Kidney epithelial cell (primary cell): ENCODE measurements at places on chromosomes 1 and 21.
A peak's percentile ranks its signal among the peaks of the same experiment; 100 is the strongest.

- no peak for DNase-seq
Measured at GRCh38 chr1:11982010-11982392, 1.8 kb downstream of the MFN2 start.

- DNase-seq = peak; percentile 14
Measured at GRCh38 chr1:38783640-38784229, 75.8 kb downstream of the RRAGC start.

- no peak for DNase-seq
Measured at GRCh38 chr21:35810431-35810970, 249.8 kb downstream of the SETD4 start.

DNA sequence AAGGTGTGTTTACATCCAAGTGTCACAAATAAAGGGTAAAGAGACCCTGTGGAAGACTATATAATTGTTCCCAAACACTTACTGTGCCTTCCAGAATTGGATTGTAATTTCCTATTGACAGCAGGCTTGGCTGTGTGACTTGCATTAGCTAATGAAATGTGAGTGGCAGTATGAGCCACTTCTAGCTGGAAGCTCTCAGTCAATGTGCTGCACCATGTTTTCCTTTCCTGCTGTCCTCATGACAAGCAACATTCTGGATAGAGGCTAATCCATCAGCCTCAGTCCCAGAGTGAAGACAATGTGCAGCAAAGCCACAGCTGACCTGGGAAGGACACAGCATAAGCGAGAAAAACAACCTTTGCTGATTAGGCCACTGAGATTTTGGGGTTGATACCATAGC, 5.9 kb upstream of the FOXJ3 start:
- no peak for DNase-seq

- peak; percentile 28 for DNase-seq
Measured at GRCh38 chr1:240732390-240732789, 120.4 kb upstream of the GREM2 start.

DNA sequence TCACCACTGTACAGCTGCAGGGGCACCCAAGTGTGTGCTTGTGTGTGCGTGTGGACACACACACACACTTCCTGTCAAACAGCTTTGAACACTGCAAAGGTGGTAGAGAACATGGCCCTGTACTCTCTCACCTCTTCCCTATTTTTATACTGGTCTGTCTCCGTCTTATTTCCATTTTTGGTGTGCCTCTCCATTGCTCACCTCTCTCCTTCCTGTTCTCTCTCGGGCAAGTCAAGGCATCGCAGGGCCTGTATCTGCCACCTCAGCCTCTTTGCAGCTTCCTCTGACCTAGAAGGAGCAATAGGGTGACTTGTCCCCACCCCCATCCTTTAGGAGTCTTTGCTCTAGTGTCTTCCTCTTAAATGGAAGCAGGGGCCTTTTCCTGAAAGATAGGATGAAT, 2.2 kb downstream of the SMCP start:
- DNase-seq = no peak

- DNase-seq = no peak
Measured at GRCh38 chr1:32749771-32750170, 47.2 kb upstream of the SYNC start.

DNA sequence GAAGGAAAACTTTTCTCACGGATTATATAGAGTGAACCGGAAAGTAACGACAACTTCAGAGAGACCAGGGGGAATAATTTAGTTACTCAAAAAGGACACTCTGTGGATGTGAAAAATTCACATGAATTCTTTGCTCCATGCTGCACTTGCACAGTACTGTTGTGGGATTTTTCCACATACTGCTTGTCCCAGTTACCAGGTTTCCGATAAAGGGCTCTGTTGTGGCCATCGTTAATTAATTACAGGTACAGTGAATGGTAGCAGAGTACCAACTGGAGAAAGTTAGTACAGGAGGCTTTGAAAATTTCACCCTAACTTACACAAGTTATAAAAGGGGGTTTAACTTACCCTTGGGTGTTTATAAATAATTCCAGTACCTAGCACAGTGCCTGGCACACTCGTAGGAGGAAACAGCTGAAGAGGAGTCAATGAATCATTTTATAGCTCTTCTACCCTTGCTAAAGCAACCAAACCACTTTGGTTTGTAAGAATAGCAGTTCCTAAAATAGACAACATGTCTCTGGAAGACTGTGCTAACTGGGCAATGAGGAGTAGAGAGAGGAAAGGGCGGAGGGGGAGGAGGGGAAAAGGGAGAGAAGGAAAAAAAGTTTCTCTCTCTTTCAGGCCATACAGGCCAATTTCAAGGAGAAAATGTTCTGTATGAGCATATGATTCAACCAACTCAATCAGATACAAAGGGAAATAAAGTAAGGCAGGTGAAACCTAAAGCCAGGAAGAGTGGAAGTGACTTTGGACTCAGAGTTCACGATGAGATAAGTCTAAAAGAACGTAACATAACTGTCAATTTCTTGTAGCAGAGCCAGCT, 98.3 kb upstream of the MAGI3 start:
- DNase-seq = no peak

- DNase-seq = no peak
Measured at GRCh38 chr1:200479816-200480215, 70.0 kb upstream of the ZNF281 start.

DNA sequence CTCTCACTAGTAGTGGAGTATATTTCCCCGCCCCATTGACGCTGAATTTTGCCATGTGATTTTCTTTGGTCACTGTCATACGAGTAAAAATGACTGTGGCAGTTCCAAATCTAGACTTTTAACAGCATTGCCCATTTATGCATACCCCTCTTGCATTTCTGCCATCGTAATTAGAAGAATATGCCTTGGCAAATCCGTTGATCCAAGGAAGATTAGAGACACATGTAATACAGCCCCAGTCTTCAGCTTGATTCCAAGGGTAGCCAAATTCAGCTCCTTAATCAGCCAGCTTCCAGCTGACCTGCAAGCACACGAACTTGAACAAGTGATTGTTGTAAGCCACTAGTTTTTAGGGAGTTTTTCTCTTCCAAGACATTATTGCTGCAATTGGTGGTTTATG, 290.3 kb upstream of the ADAMTS5 start:
- no peak for DNase-seq

- no peak for DNase-seq
Measured at GRCh38 chr1:67630438-67631045, 54.5 kb upstream of the GADD45A start.

DNA sequence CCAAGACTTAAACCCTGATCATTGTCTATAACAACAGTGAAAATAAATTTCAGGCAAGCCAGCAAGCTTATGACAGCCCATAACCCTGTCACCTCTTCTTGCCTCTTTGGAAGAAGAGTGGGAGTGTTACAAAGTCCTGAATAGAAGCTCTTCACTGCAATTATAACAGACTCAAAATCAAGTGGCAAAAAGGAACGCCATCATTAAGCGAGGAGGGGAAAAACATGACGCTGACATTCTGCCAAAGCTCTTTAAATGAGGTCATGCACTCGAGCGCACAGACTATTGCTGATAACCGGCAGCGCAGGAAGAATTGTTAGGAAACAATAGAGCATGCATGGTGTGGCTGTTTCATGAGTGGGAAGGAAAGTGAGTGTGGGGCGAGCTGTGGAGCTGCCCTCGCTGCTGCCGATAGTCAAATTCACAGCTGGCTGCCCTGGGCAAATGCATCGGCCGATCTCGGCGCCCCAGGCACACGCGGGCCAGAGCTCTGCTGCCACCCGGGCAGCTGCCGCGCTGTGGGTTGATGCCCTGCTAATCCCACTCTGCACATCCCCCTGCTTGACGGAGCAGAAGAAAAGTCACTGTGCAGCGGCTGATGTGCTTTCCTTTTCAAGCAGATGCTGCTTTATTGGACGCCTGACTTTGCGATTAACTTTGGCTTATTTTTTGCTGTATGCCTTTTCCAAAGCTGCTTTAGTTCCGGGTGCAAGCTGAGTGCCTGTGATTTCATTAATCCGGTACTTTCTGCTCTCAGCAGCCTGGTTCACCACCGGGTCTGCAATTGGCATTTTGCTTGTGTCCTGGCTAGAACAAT, 102.4 kb upstream of the ST6GALNAC5 start:
- DNase-seq = no peak

DNA sequence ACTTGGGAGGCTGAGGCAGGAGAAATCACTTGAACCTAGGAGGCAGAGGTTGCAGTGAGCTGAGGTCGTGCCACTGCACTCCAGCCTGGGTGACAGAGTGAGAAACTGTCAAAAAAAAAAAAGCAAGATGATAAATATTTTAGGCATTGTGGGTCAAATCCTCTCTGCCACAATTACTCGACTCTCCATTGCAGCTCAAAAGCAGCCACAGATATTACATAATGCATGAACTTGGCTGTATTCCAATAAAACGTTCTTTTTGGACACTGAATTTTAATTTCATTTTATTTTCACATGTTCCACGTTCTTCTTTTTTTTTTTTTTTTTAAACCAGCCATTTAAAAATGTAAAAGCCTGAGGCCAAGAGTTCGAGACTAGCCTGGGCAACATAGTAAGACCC, 69.4 kb downstream of the TCP10L start:
- no peak for DNase-seq

DNA sequence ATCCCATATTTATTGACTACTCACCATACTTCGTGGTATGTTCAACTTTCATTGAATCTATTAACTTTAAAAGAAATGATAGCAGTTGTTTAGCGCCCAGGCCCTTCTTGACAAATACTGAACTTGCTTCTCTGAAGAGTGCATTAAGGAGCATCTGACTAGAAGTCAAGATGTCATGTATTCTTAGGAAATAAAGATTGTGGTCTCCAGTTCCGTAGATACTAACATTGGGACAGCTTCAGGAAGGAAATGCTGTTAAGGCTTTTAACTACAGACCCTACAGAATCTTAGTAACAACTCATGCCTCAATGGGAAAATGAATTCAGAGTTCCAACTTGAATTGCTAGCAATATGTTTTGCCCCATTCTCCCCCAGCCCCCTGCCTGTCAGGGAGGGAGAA, 14.8 kb downstream of the LYST start:
- no peak for DNase-seq

DNA sequence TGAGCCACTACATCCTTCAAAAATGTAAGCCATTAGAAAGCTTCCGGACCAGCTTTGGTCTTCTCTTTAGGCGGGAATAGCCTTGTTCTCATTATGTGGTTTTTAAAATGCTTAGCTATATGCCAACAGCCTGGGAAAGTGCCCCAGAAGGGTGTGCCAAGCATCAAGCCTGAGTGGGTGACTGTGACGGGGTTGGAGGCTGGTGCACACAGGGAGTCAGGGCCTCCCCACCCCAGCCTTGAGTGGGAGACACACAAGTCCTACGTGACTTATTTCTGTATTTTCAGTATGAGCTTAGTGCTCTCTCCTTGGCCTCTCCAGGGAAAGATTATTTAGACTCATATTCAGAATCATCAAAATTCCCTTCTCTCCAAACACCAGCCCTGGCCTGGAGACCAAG, 9.8 kb downstream of the UBASH3A start:
- no peak for DNase-seq

GRCh38 chr1:246641394-246641793, 75.1 kb downstream of the CNST start:
- DNase-seq = no peak

- no peak for DNase-seq
Measured at GRCh38 chr1:52225174-52225573, 83.3 kb downstream of the ZFYVE9 start.

- no peak for DNase-seq
Measured at GRCh38 chr1:15883326-15883725, 35.8 kb downstream of the SPEN start.
